ENCODE measurements at places on chromosomes 2 and 18.

DNA sequence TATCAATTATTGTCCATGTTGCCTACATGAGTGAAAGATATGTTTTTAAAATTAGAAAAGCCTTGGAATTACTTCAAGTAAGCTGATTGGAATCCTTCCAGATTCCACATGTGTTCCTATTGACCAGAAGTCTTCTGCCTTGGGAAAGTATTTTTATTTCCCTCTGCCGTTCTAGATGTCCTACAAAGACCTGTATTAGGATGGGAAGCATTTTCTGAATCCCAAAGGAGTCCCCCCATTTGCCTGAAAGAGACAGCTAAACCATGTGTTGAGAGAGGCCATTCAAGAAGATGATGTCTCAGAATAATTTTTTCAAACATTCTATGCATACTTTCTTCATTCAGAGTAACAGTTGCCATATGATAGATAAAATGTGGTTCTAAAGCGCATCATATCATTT lies 19.0 kb upstream of the MYO1B start:
- no peak for DNase-seq

- DNase-seq: no peak
These were observed 72.0 kb downstream of the ARMC9 start for GRCh38 chr2:231270221-231271114.

- no peak for DNase-seq
These were observed 139.3 kb upstream of the CTDP1 start for GRCh38 chr18:79540161-79540903.

GRCh38 chr2:214989187-214989586 lies 149.2 kb downstream of the ABCA12 start:
- DNase-seq: no peak

GRCh38 chr18:76443519-76444445 lies 51.3 kb downstream of the ZNF516 start:
- DNase-seq: no peak

DNA sequence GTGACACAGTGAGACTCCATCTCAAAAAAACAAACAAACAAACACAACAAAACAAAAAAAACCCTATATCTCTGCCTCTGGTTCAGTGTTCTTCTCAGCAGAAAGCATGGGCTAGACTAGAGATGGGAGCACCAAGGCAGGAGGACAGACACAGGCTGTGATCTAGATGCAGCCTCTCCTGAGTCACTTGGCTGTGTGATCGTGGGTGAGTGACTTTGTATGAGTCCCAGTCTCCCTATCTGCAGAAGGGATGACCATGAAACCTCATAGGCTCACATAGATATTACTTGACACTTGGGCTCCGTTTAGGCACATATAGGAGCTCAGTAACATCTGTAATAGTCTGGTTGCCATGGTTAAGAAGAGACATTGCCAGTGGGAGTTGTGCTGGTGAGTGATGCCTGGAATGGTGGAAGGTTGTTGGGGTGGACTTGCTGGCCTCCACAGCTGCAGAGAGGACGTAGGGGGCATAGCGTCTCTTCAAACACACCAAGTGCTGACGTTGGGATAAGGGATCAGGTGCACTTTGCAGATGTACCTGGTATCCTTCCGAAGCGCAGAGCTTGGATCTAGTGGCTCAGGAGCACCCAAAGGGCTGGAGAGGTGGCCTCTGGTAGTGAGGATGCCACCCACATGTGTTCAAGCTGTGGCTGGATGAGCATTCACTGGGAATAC lies 318.9 kb upstream of the HS6ST1 start:
- DNase-seq: no peak

GRCh38 chr2:12606472-12607000 lies 110.2 kb upstream of the TRIB2 start:
- DNase-seq: no peak

All from activated naive CD4-positive, alpha-beta T cell (primary cell).